ENCODE measurements at places on chromosomes 13 and 19.

GRCh38 chr13:27789495-27790303 lies 2.6 kb upstream of the GSX1 start:
- no peak for DNase-seq

- peak; percentile 75 for DNase-seq
These were observed 609 bp downstream of the ZAR1L start for GRCh38 chr13:32314271-32315237.

- peak; percentile 75 for DNase-seq
These were observed 632.1 kb downstream of the DIAPH3 start for GRCh38 chr13:59531571-59532091.

DNA sequence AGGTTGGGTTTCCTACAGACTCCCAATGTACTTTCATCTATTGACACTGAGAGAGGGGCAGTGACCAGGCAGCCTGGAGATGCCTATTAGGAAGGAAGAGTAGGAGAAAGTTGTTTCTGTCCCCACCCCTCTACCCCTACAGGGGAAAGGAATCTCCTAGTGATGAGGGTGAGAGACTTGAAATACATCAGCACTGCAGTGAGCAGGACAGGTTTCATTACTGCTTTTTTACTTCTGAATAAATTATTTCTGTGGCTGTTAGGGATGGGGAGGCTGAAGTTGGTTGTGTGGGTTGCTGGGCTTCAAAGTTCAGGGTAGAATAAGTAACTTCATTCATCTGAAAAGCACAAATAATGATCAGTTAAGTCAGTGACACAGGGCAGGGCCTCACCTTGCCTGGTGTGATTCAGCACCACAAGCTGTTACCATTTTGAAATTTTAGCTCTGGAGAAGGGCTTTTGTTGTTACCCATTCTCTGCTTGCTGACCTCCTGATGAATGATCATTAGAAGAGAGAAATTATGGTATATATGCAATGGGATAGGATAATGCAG lies 19.3 kb downstream of the CEACAM1 start:
- no peak for DNase-seq

GRCh38 chr13:60397704-60398378 lies 821 bp downstream of the TDRD3 start:
- peak; percentile 73 for DNase-seq

DNA sequence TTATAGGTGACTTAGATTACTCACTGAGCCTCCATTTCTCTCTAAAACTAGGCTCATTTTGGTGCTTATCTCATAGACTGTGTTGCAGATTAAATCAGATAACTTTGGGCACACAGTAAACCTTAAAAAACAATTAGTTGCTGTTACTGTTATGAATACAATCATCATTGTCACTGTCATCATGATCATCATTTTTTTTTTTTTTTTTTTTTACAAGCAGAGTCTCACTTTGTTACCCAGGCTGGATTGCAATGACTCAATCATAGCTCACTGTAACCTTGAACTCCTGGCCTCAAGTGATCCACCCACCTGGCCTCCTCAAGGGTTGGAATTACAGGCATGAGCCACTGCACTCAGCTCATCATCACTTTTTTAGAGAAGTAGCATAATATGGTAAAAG lies 60.0 kb downstream of the VWA8 start:
- DNase-seq = peak; percentile 15

DNA sequence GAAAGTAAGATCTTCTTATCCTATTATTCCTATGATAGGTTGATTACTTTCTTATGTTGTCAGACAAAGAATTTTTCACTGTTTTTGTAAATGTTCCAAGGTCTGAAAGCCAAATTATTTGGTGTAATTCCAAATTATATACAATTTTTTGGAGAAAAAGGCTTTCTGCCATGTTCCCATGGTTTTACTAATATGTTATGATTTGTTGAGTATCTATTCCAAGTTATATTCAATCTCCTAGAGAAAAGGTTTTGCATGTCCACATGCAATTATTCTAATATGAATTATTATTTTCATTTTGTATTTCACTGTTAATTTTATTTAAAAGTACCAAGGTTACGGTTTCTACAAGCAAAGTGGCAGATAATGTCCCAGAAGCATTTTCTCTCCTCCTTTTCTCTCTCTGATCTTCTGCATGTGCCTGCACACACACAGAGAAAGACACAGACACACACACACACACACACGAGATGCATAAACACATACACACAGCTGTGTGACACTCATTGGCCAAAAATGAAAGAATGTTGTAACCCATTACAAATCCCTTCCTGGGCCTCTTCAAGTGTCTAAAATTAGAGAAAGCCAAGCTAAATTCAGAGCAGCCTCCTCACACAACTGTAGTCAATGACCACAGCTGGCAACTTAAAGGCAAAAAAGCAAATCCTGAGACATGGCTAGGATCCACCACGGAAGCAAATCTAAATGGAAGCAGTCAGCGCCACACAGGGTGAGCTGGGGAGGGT lies 621.0 kb downstream of the EFNB2 start:
- DNase-seq = peak; percentile 55

- peak; percentile 99 for DNase-seq
These were observed 254.2 kb downstream of the ITGBL1 start for GRCh38 chr13:101706651-101707050.

DNA sequence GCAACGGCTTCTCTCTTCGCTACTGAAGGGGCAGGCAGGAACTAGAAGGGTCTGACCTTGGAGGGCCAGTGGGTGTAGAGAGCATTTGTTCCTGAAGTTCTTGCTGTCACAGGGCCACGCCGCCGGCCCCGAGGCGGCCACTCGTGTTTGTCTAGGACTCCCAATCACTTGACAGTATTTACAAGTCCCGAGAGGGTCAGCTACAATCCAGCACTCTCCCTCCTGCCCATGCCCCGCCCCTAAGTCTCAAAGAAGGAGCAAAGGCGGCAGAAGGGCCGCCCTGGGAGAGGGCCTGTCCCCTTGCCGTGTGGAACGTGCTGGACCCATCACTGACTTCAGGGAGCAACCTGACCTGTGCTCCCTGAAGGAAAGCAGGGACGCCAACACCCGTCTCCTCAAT lies 118.5 kb downstream of the STK24 start:
- no peak for DNase-seq

- DNase-seq = peak; percentile 35
These were observed 295.8 kb downstream of the NDFIP2 start for GRCh38 chr13:79776531-79777295.

GRCh38 chr13:23572836-23573235 lies 2.6 kb downstream of the TNFRSF19 start:
- DNase-seq = no peak

DNA sequence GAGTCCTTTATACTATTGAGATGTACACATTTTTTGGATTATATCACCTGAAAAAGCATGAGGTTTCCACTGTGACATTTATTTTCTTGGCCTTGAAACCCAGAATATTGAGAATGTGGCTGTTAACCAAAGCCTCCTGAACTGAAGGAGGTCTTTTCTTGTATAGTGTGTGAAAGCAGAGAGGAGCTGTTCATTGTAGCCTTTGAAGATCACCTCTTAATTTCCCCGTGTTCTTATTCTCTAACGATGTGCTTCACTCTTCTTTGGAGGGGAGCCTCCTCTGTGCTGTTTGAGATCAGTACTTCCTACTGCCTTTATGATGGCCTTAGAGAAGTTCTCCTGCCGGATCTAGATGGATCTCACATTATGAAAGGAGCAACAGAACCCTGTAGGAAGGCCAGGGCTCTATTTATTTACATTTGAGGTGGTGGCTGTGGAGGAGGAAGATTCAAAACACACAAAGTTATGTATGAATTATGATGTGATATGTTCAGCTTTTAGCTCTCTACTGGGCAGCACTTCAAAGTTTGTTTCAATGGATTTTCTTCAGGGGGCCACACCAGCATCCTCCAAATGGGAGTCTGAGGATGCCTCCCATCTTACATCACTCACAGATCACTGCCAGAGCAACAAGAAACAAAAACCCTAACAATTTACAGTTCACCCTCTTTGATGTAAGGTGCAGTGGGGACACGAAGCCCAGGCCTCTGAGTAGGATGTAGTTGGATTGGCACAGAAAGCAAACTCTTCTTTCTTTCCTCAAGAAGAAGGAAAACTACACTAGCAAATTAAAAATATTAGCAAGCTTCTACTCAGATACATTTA lies 322.3 kb downstream of the DLEU7 start:
- no peak for DNase-seq

- peak; percentile 69 for DNase-seq
These were observed 147.4 kb downstream of the ABCC4 start for GRCh38 chr13:95153647-95154412.

DNA sequence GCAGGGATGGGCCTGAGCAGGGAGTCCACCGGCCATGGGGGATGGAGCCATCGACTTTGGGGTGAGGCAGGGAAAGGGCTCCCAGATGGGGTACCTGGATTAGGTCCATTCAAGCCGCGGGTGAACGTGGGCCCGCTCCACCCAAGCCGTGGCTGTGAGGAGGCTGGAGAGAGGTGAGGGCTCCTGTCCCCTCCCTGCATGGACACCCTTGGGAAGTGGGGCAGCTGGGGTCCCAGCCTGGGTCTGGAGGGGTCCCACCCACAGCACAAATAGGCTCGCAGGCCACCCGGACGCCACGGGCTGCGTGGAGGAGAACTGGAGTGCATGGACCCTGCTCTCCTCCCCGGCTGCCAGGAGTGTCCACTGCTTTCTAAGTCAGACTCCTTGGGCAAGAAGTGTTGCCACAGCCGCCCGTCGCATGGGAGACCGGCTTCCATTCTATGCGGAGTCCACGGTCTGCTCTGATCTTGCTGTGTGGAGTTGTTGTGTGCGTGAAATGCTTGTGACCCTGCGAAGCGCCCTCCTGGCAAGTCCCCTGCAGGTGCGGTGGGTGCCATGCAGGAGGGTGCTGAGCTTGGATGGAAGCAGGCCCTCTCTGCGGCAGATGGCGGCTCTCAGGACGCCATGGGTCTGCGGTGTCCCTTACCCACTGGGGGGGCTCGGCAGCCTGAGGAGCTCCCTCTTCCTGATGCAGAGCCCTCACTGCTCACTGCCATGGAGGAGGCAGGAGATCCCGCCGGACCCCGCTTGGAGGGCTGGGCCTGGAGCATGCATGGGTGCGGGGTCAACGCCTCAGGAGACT lies 2.0 kb downstream of the DAZAP1 start:
- DNase-seq = no peak

- no peak for DNase-seq
These were observed 445.3 kb downstream of the FOXO1 start for GRCh38 chr13:40221131-40221459.

DNA sequence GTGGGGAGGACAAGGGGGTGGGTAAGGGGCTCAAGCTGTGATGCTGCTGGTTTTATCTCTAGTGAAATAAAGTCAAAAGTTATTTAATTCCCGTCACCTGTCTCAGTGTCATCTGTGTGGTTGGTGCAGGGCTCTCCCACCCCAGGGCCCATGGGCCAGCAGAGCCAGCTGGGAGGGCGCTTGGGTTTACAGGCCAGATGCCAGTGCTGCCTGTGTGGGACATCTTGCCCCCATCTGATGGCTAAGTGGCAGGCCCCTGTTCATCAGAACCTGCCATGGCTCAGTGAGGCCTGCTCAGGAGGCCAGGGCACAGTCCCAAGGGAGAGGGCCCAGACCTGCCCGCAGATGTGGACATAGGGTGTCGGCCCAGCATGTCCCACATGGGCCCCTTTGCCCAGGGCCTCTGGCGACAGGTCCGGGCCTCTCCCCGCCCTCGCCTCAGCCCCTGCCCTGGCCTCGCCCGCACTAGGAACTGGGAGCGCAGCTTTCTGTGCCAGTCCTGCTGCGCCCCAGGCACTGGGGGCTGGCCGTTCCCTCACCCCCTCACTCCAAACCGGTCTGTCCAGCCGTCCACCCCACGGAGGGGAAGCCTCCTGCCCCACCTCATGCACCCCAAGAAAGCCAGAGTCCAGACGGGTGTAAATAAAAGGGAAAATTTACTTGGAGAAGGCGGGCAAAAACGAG lies 5.3 kb downstream of the ZNF296 start:
- DNase-seq = no peak

GRCh38 chr13:108249150-108249549 lies 20.4 kb upstream of the TNFSF13B start:
- DNase-seq = no peak

DNA sequence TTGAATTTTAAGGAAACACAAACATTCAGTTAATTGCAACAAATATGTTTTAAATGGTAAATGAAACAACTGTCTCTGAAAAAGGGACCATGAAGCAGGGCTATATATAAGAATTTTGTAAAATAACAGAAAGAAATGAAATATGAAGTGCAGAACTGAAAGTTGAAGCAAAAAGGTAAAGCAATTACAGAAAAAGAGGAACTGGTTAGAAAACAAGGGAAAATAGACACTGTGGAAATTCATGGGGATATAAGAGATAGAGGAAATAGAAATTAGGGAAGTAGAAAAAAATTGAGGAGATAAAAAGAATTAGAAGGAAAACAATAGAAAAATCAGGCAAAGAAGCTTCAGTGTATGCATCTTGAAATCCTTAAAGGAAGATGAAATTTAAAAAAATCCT lies 40.0 kb upstream of the TDRD3 start:
- DNase-seq = no peak

DNA sequence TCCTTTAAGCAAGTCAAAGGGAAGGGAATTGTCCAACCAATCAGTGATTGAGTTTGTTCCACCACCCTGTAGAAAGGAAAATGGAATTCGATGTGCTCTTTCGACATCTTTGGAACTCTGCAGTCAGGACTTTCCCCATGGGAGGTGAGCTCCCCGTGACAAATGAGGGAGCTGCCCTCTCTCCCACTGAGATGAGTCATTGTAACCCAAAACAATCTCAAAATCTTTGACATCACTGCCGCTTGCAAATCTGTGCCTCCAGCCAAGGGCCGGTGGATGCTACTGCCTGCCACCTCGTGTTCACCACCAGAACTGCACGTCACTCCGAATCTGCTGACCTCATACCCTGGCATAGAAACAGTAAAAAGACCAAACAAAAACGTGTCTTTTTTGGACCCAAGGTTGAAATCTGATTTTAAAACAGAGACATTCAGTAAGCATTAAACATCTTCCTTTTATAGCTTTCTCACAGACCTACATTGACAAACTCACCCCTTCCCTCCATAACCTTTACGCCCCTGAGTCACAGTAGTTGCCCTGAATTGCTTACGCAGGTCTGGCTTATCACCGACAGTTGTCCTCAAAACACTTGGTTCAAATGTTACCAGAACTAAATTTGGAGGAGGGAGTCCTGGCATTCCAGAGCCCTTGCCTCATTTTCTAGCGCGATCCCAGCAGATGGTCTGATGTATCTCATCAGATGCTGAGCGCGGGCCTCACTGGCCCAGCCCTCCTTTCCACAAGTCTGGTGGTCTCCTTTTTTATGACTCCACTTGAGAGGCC lies 105.2 kb downstream of the COL4A2 start:
- DNase-seq = peak; percentile 100

DNA sequence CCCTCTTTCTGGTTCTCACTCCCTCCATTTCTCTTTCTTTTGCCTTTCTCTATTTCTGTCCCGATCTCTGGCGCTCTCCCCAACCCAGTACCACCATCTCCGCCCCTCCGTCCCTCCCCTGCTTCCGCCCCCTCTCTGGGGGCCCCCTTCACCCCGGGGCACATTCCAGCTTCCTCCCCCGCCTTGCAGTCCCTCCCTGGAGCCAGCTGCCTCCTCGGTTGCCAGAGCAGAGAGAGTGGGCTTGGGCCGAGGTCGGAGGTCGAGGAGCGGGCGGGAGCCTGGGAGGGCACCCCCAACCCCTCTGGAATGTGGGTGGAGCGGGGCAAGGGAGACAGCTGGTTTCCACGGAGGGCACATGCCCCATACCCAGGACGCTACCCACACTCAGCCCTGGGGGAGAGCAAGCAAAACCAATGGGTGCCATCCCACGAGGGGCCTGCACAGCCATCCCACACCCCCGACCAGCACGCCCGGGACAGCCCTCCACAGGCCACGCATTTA lies 6.5 kb upstream of the CIRBP start:
- peak; percentile 50 for DNase-seq

GRCh38 chr13:25179832-25180774 lies 8.0 kb upstream of the AMER2 start:
- DNase-seq = no peak

- DNase-seq = peak; percentile 78
These were observed at the start of gene ALG5 for GRCh38 chr13:36999054-36999714. ALG5 (minus strand) TSS chr13:36999340; CDS start chr13:36999300, 40 bp downstream.

All from amniotic epithelial cell (primary cell).